ENCODE measurements at places on chromosomes 11 and 22. TPM values are rescaled to one million over a fixed set of nuclear protein-coding genes. Genes with fewer than 3 reads are reported as not detected.

GRCh38 chr11:130087294-130087926, 17.7 kb downstream of the APLP2 start:
- DNase-seq = no peak

- DNase-seq = peak; percentile 66
These were observed 433.2 kb downstream of the TBC1D22A start for GRCh38 chr22:47195484-47196165.

- no peak for DNase-seq
These were observed 662.5 kb upstream of the B3GAT1 start for GRCh38 chr11:135074397-135074998.

DNA sequence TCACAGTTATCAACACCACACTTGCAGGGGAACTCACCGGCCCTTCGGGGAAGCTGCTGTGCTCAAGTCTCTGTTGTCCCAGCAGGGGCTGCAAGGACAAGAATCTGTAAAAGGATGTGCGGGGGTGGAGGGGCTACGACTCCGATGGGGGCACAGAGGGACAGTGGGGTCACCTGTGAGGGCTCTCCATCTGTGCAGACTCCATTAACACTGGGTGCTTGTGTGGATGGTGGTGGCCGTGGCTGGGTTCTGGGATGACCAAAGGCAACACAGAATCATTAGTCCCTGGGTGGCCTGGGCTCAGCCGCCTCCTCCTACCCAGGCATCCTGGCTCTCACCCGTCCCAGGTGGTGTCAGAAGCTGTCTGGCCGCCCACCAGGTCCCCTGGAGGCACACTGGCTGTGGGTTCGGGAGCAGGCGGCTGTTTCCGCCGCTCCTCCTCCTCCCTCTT, 10.2 kb upstream of the RBM4B start:
- peak; percentile 43 for DNase-seq

DNA sequence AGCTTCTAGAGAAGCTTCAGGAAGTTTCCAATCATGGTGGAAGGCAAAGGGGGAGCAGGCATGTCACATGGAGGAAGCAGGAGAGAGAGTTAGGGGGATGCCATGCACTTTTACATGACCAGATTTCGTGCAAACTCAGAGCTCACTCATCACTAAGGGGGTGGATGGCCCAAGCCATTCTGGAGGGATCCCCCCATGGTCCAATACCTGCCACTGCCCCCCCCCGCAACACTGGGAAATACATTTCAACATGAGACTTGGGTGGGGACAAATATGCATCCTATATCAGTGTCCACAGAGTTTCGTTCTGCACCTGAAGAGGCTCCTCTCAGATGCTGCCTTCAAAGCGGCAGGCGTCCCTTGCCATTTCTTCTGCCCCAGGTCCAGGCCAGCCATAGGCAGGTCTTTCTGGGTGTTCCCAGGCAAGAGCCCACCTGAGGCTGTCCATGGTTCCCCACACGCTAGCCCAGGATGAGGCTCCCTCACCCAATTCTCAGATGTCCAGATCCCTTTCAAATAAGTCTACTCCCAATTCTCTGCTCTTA, 1344.3 kb downstream of the TBC1D22A start:
- no peak for DNase-seq

- no peak for DNase-seq
These were observed 24.0 kb downstream of the CSF2RB start for GRCh38 chr22:36937319-36938027.

- no peak for DNase-seq
These were observed 74.4 kb downstream of the SLC1A2 start for GRCh38 chr11:35344681-35345574.

Gene OR51E2
- not detected for total RNA-seq

Gene HEPACAM
- 0.11 TPM for total RNA-seq

Gene OR52N4
- total RNA-seq = not detected
